ENCODE measurements at places on chromosomes 3 and 15. TPM values are rescaled to one million over a fixed set of nuclear protein-coding genes. Genes with fewer than 3 reads are reported as not detected.

TMCO5A gene
- 0.49 TPM for total RNA-seq

IL5RA gene
- total RNA-seq: not detected

BUB1B gene
- 35.2 TPM for total RNA-seq

TMEM207 gene
- total RNA-seq: not detected

LRRK1 gene
- 18.0 TPM for total RNA-seq

PARP15 gene
- 0.82 TPM for total RNA-seq

CPEB1 gene
- 40.9 TPM for total RNA-seq

INSYN1 gene
- 1.2 TPM for total RNA-seq

DNAJB8 gene
- total RNA-seq: not detected

GPR176 gene
- 49.7 TPM for total RNA-seq
